ENCODE measurements at places on chromosomes 1 and 21.
A peak's percentile ranks its signal among the peaks of the same experiment; 100 is the strongest.

- no peak for DNase-seq
These were observed 65.3 kb downstream of the URB2 start for GRCh38 chr1:229691362-229691761.

GRCh38 chr21:41024746-41025254 lies 143.2 kb upstream of the BACE2 start:
- no peak for DNase-seq

GRCh38 chr1:2641381-2642130 lies 8.7 kb upstream of the MMEL1 start:
- DNase-seq, result no peak

- no peak for DNase-seq
These were observed 8.4 kb upstream of the CROCC start for GRCh38 chr1:16913181-16913832.

DNA sequence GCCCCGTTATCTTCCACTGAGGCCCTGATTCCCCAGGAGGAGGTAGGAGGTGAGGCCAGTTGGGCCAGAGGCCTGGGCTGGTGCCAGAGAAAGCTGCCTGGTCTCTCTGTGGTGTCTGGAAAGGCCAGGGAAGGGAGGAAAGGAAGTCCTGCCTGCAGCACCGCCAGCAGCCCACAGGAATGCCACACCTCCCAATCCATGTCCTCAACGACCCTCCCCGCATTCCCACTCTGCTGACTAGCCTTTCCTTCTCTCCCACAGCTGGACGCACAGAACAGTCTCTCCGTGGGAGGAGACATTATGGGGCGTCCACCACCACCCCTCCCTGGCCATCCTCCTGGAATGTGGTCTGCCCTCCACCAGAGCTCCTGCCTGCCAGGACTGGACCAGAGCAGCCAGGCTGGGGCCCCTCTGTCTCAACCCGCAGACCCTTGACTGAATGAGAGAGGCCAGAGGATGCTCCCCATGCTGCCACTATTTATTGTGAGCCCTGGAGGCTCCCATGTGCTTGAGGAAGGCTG lies 18.0 kb downstream of the CSF1 start:
- no peak for DNase-seq

DNA sequence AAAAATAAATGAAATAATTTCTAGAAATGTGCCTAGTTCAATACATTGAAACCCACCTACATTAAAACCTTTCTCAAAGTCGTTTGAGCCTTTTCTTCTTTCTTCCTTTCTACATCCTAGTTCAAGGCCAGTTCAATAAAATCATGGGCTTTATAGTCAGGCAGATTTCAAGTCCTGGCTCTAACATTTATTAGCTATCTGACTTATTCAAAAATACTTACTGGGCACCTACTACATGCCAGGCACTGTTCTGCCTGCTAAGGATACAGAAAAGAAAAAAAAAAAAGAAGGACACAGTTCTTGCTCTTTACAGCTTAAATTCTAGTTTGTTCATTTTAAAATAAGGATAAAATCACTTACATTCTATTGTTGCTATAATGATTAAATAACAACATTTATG lies 134.2 kb upstream of the FGGY start:
- DNase-seq, result no peak

- DNase-seq, result no peak
These were observed 104.4 kb downstream of the GLIS1 start for GRCh38 chr1:53634571-53634979.

DNA sequence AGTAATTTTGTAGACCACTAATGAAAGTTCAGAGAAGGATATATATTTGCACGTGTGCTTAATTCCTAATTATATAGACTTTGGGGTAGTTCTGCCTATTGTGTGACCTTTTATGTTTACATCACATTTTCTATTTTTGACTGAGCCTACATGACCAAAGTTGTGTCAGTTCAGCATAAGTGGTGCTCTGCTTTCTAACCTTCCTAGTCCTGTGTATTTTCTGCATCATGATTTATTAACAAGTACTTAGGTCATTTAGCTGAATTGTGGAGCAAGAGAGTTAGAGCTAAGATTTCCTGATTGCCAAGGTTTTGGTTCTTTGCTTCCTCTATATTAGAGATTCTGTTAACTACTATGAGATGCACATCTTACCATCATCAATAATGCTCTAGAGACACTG lies 176.0 kb downstream of the C1orf21 start:
- DNase-seq, result no peak

GRCh38 chr1:67441183-67441582 lies 11.0 kb upstream of the SERBP1 start:
- DNase-seq, result no peak

- DNase-seq, result no peak
These were observed 34.9 kb downstream of the SEC16B start for GRCh38 chr1:177934927-177935326.

- DNase-seq, result no peak
These were observed 537.5 kb downstream of the LTN1 start for GRCh38 chr21:28455253-28455600.

DNA sequence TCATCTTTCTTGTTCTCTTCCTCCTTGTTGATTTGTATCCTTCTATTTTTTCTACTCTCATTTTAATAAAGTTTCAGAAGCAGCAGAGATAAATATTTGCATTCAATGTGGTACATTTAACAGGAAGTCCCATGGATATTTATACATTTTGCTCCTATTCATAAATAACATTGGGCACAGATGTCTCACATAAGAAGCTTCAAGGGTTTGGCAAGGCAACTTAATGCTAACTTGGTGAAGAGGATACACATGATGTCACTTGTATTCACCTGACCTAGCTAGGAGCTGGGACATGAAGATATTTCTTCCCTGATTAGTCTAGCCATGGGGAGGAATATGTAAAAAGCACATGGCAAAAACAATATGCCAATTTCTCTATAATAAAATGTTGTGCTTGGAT lies 65.1 kb upstream of the DUSP10 start:
- DNase-seq, result no peak

DNA sequence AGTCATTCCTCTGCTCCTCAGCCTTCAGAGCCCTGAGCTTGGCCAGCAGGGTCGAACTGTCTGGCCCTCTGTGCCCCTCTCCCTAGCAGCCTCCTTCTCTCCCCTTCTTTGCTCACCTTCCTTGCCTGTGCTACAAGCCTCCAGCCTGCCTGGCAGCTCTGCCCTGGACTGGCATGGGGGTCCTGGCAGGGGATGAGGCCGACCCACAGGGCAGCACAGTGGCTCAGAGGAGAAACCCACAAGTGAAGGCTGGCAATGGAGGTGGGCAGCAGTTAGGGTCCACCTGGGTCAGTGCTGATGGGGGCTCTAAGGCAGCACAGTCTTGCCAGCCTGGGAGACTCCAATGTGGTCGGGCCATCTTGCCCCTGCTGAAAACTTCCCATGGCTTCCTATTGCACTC lies 274.2 kb downstream of the GRIK3 start:
- DNase-seq, result no peak

DNA sequence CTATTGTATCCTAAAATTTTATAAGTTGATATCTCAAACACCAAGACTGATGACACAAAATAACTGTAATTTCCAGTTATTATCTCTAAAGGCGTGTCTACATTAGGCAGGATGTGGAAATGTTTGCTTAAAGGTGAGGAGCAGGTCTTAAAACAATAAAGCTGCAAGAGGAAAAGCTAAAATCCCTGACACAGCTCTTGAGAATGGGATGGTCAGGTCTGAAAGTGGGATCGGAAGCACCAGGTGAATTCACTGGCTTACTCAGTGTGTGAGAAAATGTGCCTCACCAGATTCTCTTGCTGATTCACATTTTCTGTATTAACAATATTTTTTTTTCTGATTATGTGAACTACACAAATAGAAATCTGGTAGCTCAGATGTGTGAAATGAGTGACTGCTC lies 421.9 kb upstream of the ADAMTS5 start:
- DNase-seq, result no peak

DNA sequence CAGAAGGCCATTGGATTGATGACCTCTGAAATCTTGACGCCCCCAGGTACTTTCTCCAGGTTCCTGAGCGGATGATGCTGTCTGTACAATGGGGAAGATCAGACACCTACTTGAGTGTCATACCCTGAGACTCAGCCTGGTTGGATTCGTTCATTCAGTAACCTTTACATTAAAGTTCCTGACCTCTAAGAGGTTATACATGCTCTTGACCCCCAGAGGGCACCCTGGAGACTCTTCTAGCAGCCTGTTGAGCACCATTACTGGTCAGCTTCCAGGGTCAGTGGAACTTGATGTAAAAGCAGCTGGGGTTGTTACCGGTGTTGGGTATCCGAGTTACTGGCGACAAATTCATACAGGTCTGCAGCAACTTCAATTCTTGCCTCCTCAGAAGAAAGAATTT lies 114.3 kb upstream of the ZNF678 start:
- no peak for DNase-seq

- peak; percentile 69 for DNase-seq
These were observed 68.3 kb downstream of the SLC35A3 start for GRCh38 chr1:100037927-100038659.

GRCh38 chr1:189927641-189928040 lies 550.0 kb downstream of the BRINP3 start:
- no peak for DNase-seq

DNA sequence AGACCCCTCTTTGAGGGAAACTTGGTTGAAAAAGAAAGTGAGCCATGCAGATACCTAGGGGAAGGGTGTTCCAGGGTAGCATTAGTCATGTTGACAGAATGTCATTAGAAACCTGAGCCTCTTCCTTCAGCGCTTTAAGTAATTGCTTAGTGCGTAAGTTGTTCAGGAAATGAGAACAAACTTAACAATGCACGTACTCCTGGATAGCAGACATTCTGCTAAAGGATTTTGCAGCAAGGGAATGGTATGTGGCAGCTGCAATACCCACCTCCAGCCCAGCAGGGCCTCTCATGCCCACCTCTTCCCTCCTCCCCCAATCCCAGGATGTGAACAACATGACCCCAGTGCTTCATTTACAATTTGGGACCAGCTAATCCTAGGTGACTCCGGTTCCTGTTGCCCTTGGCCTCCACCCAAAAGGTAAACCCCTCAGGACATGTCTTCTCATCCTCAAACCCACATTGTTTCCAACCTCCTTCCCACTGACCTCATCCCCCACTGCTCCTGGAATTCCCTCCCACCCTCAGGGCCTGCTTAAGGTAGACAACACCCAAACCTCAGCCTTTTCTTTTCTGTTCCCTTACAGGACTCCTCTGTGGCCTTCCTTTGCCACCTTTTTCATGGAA lies 98.0 kb upstream of the BCAR3 start:
- no peak for DNase-seq

DNA sequence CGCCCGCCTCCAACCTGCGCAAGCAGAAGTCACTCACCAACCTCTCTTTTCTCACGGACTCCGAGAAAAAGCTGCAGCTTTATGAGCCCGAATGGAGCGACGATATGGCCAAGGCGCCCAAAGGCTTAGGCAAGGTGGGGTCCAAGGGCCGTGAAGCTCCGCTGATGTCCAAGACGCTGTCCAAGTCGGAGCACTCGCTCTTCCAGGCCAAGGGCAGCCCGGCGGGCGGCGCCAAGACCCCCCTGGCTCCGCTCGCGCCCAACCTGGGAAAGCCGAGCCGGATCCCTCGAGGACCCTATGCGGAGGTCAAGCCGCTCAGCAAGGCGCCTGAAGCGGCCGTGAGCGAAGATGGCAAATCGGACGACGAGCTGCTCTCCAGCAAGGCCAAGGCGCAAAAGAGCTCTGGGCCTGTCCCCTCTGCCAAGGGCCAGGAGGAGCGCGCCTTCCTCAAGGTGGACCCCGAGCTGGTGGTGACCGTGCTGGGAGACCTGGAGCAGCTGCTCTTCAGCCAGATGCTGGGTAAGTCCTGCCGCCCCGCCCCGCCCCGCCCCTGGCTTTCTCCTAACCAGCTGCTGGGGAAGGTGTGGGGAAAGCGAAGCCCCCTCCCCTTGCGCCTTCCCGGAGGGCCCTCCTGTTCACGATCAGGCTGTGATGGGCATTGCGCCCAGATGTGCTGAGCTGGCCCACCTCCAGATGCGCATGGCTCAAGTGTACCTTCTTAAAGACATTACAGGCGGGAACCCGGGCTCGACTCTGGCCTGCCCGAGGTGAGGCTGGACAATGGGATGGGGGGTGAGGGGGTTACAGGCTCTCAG lies 110.2 kb downstream of the NAV1 start:
- no peak for DNase-seq

- DNase-seq, result no peak
These were observed 80.3 kb downstream of the SDCCAG8 start for GRCh38 chr1:243336163-243336562.

- no peak for DNase-seq
These were observed 2.5 kb upstream of the CHTOP start for GRCh38 chr1:153631047-153632022.

DNA sequence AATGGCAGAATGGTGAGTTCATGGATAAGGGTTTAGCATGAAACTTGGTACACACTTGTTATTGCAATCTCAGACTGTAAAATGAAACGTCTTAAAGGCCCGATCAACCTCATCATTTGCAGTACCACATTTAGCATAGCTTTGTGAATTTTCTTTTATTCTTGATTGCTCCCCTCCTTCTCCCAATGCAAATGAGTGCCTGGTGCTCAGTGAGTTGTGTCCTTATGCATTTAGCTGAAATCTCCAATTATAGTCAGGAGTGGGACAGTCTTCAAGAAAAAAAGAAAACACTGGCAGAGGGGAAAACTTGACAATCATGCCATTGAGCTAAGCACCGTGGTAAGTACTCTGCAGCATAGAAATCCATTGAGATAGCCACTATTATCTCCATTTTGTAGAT lies 161.0 kb upstream of the HMCN1 start:
- no peak for DNase-seq

GRCh38 chr21:17903029-17903806 lies 84.1 kb upstream of the C21orf91 start:
- DNase-seq, result no peak

GRCh38 chr1:217718873-217719272 lies 87.7 kb downstream of the SPATA17 start:
- DNase-seq, result no peak

GRCh38 chr1:117929343-117930172 lies at the start of the genes GDAP2 and WDR3:
Gene GDAP2, minus strand, starts transcription at chr1:117929621. Its CDS starts 9,264 bp downstream, at chr1:117920357.
Gene WDR3, plus strand, starts transcription at chr1:117929739. Its CDS starts 3,581 bp downstream, at chr1:117933320.
- DNase-seq, result peak; percentile 78

GRCh38 chr1:189496768-189497167 lies 980.9 kb downstream of the BRINP3 start:
- no peak for DNase-seq

Measured in stimulated activated CD4-positive, alpha-beta T cell treated with anti-CD3 and anti-CD28 coated beads, Interleukin-1b, Interleukin-23, amount 100 ng/mL, for 1 hour (primary cell).